ENCODE measurements at places on chromosomes 7 and 10.

GRCh38 chr10:99660662-99661376 is 1.5 kb downstream of the ENTPD7 start:
- no peak for DNase-seq

GRCh38 chr7:45053941-45054340 is 34.8 kb downstream of the NACAD start:
- no peak for DNase-seq

DNA sequence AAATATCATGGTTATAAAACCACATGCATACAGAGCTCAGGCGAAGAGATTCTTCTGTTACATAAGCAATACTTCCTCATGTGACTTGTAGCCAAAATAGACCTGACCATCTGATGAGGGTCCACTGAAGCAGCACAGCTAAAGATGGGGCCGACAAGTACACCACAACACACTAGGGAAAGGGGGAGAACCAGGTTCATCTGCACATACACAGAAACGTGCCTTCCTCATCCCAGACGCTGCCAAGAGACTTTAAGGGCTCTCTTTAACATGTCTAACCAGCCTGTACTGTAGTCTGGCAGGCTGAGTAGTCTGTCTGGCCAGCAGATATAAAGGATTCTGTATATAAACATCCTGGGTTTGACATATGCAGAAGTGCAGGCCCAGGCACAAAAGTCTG is 30.3 kb downstream of the ERCC6 start:
- DNase-seq, result no peak

GRCh38 chr7:29843093-29843492 is 36.8 kb downstream of the WIPF3 start:
- DNase-seq, result no peak

DNA sequence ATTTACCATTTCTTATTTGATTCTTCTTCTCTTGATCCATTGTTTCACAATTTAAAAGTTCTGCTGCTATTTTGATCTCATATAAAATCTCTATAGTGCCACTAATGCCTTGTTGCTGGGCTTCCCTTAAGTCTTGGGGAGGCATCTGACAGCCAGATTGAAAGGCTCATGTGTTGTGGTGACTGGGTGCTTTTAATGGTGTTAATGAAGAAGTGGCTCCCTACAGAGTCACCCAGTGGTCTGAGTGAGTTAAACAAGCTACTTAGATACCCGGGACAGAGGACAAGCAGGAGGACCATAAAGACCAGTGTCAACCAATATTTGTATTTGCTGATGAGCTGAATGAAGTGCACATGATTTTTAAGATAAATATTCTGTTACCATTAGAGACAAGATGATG is 176.4 kb upstream of the HABP2 start:
- no peak for DNase-seq

- no peak for DNase-seq
Observed at GRCh38 chr7:86929293-86930109, 130.0 kb downstream of the ELAPOR2 start.

DNA sequence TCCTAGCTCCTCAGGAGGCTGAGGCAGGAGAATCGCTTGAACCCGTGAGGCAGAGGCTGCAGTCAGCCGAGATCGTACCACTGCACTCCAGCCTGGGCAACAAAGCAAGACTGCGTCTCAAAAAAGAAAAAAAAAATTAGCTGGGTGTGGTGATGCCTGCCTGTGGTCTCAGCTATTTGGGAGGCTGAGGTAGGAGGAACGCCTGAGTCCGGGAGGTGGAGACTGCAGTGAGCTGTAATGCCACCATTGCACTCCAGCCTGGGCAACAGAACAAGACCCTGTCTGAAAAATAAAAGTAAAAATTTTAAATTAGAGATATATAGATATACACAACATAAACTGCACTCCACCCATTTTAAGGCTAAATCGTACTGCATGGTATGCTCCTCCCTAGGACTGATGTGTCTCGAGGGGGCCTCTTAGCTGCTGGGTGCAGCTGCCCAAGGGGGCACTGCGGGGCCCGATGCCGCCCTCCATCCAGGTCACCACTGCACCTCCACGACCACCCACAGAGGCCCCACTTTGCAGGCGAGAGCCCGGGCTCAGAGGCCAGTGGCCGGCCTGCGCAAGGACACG is 40.9 kb upstream of the FOXK1 start:
- DNase-seq, result no peak

GRCh38 chr7:73659983-73660382 is 7.6 kb upstream of the VPS37D start:
- no peak for DNase-seq

GRCh38 chr7:72176875-72177274 is 235.3 kb downstream of the CALN1 start:
- DNase-seq, result no peak

DNA sequence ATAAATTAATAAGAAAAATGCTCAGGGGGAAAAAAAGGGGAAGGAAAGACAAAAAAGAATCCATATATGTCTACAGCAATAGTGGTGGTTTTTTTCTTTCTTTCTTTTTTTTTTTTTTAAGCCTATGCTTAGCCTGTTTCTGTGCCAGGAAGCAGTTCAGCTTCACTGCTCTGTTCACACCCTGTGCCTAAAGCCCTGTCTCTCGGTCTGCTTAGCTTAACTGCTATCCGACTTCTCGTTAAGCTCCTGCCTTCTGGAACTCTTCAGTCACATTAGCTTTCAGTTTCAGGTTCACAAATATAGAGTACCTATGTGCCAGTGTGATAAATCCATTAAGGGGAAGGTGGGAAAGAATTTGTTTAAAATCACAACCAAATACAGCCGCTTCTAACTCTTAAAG is 26.5 kb upstream of the NRG3 start:
- DNase-seq, result no peak

- peak; percentile 50 for DNase-seq
Observed at GRCh38 chr7:39949971-39950472, at the start of gene CDK13. TSS of gene CDK13 (plus strand) at chr7:39950256. CDS start at chr7:39950642, 386 bp downstream.

DNA sequence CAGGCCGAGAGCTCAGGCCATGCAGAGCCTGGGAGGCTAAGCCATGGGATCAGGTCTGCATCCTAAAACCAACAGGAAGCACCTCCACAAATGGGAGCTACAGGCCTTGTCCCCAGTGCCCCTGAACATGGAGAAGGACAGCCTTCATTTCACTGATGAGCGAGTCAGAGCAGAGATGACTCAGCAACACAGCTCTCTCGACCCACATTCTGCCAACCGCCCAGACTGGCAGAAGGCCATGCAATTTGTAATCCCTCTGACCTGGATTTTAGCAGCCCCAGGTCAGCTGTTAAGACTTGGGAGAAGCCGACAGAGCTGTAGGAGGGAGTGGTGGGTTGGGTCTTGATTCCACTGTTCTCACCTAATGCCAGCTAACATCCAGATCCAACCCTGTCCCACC is 25.5 kb downstream of the VOPP1 start:
- no peak for DNase-seq

DNA sequence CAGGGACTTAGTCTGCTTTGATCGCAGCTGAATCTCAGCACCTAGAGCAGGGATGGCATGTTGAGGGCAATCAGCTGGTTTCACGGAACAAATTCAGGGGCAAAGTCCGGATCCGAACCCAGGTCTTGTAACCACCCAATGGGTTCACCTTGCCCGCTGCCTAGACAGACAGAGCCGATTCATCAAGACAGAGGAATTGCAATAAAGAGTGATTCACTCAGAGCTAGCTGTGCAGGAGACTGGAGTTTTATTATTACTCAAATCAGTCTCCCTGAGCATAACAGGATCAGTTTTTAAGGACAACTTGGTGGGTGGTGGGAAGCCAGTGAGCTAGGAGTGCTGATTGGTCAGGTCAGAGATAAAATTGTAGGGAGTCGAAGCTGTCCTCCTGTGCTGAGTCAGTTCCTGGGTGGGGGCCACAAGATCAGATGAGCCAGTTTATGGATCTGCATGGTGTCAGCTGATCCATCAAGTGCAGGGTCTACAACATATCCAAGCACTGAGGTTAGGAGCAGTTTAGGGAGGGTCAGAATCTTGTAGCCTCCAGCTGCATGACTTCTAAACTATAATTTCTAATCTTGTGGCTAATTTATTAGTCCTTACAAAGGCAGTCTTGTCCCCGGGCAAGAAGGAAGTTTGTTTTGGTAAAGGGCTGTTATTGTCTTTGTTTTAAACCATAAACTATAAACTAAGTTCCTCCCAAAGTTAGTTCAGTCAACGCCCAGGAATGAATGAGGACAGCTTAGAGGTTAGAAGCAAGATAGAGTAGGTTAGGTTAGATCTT is 43.5 kb upstream of the CHST3 start:
- DNase-seq, result no peak

DNA sequence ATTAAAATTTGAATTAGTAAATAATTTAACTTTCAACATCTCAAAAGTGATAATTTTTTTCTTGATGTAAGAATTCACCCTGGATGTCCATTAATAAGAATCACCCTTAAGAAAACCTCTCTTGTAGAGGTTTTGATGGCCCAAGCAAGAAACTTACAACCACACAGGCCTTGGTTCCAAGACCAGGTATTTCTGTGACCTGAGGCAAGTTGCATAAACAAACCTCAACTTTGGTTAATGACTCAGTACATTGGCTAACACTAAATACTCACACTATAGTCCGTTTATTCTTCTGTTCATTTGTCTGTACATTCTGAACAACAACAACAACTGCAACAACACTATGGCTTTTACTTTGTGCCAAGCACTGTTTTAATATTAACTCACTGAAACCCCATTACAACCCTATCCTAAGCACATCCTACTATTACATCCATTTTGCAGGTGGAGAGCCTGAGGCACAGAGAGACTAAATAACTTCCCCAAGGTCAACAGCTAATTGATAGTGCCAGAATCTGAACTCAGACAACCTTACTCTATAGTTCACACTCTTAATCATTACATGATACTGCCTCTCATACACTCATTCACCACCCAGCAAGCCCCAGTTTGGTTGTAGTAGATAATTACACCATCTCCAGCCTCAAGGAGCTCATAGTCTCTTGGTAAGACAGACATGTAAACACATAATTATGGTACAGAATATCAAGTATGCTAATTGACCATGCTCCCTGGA is 6.6 kb downstream of the ANK3 start:
- no peak for DNase-seq

- DNase-seq, result no peak
Observed at GRCh38 chr7:71716690-71717089, 584.7 kb downstream of the GALNT17 start.

DNA sequence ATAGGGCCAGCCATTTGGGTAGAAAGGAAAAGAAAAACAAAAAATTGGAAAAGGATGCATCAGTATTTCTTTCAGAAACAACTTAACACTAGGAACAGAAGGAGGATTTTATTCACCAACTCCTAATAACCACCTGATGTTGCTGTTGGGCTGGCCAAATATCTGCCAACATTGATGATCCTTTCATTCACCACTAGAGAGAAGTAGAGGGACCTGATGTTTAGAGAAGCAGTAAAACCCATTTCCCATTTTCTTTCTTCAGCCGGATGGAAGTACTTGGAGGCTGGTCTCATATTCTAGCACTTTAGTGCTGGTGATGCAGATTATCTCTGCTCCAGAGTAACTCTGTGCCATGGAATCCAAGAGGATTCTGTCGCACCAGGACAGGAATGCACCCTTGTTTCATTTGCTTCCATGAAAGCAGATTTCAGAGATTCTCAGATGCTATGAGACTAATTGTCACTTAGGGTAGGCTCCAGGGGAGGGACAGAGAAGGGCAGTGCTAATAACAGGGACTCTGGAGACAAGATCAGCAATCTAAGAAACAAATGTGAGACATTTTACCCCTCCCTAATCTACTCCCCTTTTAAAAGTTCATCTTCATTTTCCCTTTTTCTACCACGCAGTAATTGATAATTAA is 3.1 kb downstream of the KLLN start:
- peak; percentile 21 for DNase-seq

DNA sequence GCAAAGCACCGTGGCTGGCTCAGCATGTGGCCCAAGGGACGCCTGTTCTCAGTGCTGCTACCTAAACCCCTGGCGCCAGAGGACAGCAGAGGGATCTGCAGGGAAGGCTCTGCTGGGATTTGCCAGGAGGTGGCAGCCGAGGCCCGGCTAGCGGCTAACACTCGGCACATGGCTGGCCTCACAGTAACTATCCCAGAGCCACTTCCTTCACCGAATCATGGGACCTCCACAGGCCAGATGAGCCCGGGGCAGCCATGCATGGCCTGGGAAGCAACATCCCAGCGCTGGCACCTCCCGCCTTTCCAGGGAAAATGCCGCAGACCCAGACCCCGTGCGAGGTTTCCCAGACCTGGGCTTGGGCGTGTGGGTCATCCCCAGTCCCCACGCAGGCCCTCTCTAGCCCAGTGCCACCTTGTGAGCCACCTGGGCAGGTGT is 36.4 kb downstream of the DPYSL4 start:
- no peak for DNase-seq

GRCh38 chr10:62050893-62051433 is 149.5 kb downstream of the ARID5B start:
- DNase-seq, result no peak

DNA sequence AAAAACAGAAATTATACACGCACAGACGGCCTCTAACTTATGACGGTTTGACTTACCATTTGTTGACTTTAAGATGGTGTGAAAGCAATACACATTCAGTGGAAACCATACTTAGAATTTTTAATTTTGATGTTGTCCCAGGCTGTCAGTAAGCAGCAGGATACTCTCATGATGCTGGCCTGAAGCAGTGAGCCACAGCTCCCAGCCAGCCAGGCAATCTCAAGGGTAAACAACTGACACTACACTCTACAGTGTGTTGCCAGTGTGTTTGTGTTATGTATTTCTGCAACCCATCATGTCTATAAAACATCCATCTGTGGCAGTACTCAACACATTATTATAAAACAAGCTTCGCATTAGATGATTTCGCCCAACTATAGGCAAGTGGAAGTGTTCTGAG is 747.5 kb downstream of the NRG3 start:
- DNase-seq, result no peak
